Brain microvascular endothelial cell (primary cell): ENCODE measurements at places on chromosomes 5 and 9.

DNA sequence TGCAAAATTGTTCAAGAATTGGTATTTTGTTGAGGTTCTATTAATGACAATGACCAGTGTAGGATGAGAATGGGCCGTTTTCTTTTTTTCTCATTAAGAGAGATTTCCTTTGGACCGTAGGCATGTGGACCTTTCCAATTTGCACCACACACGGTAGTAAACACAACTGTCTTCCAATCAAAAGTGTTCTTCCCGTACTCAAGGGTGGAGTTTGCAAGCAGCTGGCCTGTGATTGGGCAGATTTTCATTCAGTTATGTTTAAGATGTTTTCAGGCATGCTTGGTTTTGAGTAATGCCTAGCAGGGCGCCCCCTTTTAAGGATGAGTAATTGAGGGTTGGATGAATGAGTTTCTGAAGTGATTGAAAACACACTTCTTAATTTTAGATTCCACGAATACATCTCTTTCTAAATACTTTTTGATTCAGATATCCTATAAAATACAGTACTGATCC is 2.5 kb downstream of the KDM3B start:
- peak; percentile 80 for DNase-seq

DNA sequence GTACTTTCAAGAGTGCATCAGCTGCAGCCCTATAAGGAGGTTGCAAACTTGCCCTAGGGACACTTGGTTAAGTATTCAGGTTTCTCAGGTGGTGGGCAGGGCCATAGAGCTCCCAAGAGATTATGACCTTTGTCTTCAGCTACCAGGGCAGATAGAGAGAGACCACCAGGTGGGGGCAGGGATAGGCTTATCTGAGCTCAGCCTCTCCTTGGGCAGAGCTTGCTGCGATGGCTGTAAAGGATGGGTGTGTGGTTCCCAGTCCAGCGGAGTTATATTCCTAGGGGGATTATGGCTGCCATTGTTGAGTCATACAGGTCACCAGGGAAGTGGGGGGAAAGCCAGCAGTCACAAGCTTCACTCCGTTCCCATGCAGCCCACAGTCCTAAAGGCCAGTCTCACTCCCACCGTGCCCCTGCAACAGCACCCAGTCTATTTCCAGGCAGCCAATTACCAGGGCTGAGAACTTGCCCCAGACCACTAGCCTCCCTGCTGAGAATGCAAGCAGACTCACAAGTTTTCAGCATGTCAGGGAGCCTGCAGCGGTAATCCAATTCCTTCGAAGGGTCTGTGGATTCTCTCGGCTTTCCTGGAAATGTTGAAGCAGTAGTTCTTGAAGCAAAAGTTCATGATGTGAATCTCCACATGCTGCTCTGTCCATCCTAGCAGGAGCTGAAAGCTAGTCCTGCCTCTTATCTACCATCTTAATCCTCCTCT is 151.5 kb downstream of the SLC12A2 start:
- DNase-seq = no peak

GRCh38 chr5:53478411-53479044 is 1.9 kb upstream of the FST start:
- DNase-seq = peak; percentile 28

DNA sequence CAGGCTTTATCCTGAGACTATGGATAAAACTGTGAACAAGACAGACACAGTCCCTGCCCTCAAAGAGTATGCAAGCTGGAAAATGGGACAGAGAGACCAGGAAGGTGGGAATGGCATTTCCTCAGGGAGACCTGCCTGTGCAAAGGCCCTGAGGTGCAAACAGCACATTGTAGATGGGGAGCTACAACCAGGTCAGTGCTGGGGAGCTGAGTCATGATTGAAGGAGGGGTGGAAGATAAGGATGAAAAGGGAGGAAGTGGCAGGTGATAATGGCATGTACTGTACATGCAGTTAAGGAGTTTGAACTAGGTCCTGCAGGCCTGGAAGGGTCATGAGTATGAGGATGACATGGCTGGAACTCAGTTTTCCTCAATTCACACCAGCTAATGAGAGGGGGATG is 75.5 kb upstream of the BOD1 start:
- no peak for DNase-seq

DNA sequence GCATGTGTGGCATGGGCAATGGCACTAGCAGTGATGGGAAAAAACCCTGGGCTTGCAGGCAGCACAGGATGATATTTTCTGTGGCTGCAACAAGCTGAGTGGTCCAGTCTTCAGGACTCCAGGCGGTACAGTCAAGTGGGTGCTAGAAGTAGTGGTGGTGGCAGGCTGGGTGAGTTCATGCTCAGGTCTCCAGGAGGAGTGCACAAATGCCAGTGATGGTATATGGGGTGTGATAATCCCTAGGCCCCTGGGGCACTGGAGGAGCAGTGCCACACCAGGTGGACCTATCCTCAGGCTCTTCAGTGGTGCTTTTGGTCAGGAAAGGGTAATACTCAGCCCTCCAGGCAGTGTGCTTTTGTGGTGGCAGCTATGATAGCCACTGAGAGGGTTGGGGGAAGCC is 496.4 kb downstream of the PRR16 start:
- DNase-seq = no peak

- DNase-seq = no peak
Observed at GRCh38 chr5:107887166-107887943, 216.6 kb upstream of the EFNA5 start.

DNA sequence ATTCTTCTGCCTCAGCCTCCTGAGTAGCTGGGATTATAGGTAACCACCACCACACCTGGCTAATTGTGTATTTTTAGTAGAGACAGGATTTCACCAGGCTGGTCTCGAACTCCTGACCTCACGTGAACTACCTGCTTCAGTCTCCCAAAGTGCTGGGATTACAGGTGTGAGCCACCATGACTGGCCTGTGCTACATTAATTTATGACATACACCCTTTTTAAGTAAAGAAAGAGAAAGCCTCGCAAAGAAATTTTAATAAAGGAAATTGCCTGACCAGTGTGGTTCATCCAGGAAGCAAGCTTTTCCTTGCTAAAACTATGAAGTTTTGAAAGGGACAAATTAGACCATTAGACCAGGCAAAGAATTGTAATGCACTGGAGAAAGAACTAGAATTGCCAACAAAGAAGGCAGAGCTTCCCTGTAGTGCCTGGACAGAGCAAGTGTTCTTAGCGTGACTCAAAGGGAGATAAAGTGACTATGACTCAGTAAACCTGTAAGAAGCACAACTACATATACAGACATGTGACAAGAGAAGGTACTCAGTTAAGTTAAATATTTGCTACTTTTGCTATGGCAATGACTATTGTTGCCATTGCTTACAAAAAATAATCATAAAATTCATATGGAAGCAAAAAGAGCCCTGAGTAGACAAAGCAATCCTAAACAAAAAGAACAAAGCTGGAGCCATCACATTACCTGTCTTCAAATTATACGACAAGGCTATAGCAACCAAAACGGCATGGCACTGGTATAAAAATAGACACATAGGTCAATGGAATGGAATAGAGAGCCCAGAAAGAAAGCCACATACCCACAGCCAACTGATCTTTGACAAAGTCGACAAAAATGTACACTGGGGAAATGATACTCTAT is 54.6 kb downstream of the FYB1 start:
- peak; percentile 14 for DNase-seq

DNA sequence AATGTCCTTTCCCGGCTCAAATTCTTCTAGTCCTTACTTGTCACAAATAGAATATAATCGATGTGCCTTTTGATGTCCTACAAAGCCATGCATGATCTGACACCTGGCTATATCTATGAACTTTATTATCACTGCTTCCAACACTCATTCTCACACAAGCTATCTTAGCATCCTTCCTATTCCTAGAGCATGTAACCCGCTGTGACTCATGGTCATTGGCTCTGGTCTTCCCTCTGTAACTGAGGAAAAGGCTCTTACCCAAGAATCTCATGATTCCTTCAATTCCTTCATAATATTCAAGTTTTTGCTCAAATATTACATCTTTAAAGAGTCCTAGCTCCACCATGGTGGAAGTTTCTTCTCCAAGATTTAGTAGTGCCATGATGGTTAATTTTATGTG is 480.0 kb upstream of the PAPPA start:
- DNase-seq = peak; percentile 67

DNA sequence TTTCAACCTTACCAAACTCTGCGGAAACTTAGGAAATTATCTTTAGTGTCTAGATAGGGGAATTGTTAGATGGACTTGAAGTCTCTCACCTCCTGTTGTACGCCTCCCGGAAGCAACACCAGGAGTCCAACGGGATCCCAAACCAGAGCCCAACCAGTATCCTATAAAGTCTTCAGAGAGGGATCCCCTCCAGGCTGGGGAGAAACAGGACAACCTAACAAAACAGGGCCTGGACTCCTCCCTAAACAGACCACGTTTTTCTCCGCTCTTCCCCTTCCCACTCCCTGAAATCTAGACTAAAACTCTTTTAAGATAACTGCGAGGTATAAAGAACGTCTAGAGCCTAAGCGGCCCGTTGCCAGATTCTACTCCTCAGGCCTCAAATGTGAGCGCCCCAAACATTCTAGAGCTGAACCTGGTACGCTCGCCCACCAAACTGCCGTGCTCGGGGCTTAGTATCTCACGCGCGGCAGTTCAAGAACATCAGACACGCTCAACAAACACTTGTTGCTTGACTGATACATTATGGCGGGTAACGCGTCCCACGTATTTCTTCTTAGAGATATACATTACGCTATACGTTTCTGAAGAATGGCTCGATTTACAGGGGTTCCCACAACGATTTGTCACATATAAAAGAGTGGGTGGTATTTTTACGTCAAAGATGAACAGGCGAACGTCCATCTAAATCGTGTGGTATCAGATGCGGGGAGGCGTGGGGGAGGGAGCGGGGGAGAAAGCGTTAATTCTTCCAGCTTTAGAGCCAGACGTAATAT is 663 bp upstream of the SMIM27 start:
- DNase-seq = peak; percentile 20

GRCh38 chr5:72160959-72161358 is 53.7 kb downstream of the MAP1B start:
- DNase-seq = no peak

- DNase-seq = no peak
Observed at GRCh38 chr5:81971111-81971711, 612 bp upstream of the ATG10 start.

DNA sequence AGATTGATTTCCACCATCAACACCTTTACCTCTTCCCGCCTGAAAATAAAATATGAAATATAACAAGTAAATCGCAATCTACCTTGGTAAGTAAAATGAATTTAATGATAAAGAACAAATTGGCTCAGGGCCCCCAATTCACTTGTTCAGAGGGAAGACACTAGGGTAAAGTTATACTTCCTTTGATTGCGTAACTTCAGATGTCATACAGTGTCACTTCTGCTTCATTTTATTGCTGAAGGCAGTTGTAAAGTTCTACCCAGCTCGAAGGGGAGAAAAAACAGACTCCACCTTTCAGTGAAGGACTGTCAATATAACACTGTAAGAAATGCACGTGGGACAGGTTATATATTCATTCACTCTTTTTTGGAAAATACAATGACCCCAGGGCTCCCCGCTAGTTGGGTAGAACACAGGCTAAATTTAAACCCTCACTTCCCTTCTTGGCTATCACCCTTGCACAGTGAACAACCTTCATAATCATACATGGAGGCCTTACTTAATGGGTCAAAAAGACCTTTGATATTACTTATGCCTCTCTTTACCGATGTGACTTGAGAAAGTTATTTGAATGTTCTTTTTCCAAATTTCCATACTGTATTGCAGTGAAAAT is 848.8 kb downstream of the MAT2B start:
- DNase-seq = no peak

- DNase-seq = no peak
Observed at GRCh38 chr5:134887593-134888159, 13.5 kb downstream of the TXNDC15 start.

DNA sequence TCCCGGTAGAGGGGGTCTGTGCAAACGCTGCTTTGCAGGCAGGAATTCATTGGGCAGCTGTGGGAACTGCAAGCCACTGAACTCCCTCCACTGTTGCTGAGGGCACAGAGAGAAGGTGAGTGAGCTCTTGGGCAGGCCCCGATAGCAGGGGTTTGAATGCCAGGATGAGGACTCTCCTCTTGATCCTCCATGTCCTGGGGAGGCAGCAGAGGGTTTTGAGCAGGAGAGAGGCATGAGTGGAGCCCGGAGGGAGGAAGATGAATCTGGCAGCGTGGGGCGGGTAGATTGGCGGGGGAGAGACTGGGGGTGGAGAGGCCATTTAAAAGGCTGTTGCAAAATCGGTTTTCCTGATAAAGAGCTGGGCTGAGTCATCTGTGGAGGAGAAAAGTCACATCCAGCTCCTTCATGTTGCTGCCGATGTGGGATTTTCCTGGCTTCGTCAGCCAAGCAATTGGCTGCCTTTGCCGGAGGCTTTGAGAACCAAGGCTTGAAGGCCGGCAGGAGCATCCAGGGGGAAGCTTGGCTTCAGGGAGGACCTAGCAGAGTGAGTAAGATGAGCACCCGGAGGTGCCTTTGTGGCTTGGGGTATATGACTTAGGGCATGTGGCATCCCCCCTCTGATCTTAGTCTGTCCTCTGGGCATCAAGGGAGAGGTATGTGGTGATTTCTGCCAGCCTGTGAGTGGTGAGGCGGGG is at the start of gene SYNPO:
Gene SYNPO, plus strand, starts transcription at position 350 of the 695 bp plus-strand sequence. CDS start 7,616 bp downstream, outside the sequence.
- DNase-seq = peak; percentile 90

DNA sequence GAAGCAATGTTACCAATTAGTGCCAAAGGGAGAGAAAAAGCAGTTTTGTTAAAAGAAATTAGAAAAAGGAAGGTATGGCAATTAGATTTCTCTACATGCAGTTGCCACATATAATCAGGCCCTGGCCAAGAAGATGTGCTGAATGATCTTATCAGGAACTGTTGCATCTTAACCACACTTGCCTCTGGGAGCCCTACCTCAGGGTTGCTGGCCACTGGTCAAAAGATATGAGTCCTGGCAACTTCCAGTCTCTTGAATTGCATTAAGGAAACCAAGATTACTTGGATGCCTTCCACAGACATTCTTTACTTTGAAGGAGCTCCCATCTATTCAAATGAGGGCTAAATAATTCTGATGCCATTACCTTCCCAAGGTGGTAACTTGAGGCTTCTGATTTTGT is 60.4 kb downstream of the TNC start:
- DNase-seq = peak; percentile 38

DNA sequence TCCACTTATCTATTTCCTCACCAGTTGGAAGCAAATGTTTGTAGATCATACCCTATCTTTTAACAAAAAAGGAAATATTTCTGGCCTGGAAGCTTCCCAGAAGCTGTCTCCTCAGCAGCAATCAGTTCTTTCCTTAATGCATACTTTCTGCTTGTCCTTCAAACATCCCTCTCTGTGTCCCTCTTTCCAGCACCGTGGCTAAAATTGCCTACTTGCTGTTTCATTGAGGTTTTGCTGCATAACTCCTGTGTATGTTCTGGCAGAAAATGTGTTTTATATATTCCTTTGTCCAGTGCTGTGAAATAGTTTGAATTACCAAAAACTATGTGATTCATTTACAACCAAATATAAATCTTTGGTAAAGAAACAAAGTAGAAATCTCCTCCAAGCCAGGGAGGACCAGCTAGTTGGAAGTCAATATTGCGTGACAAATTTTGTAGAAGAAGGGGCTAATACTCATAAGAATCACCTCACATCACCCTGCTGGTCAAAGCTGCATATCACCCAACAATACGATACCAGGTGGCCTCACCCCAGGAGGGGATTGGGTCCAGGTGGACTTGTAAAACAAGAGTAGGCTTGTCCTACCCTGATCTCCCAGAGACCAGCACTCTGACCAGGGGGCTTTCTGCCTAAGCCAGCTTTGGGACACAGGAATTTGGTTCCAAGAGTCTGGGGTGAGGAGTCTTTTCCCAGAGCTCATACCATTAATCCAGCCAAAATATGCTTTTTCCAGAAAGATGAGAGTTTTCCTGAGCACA is 198.4 kb upstream of the SNX2 start:
- DNase-seq = peak; percentile 19

GRCh38 chr5:61254969-61255555 is 77.0 kb upstream of the ZSWIM6 start:
- no peak for DNase-seq

GRCh38 chr9:137685035-137685740 is 66.4 kb downstream of the EHMT1 start:
- no peak for DNase-seq
